DMS79 (cell line): ENCODE measurements at places on chromosomes 1 and 21.

DNA sequence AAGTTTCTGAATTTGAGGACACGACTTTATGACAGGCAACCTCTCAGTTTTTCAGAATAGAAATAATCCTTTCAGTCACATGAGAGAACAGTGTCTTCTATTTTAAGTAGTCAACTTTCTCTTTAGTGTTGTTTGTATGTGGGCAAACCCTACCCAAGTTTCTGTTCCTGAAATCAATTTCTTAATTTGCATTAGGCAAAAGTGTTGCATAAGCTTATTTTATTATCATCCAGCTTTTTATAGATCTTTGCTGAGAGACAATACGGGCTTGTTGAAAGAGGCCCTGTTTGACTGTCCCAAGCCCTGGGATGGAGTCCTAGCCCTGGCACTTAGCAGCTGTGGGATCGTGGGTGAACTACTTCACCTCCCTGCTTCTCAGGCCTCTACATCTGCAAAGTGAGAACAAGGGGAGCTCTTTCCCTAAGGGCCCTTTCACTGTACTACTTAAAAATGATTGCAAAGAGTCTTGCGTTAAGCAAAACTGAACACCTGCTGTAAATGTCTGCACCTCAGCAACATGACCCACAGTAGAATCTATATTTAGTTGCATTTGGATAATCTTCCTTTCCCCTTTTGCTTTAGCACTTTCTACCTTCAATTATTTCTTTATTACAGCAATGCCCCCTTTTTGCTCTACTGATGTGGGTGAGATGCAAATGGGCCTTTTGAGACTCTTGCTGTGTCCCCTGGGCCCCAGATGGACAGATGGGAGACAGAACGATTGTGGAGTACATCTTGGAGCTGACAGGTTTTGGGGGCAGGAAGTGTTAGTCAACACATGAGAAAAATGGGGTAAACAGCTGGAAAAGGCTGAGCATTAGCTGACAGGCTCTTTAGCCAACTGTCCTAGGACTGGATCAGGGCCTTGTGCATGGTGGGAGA, 41.0 kb upstream of the SCAF4 start:
- no peak for DNase-seq

- no peak for DNase-seq
Observed at GRCh38 chr1:224923726-224924125, 5.7 kb upstream of the DNAH14 start.

- no peak for DNase-seq
Observed at GRCh38 chr1:113701429-113701828, 57.9 kb downstream of the PHTF1 start.

GRCh38 chr1:39819091-39819812, 30.6 kb upstream of the BMP8B start:
- no peak for DNase-seq

DNA sequence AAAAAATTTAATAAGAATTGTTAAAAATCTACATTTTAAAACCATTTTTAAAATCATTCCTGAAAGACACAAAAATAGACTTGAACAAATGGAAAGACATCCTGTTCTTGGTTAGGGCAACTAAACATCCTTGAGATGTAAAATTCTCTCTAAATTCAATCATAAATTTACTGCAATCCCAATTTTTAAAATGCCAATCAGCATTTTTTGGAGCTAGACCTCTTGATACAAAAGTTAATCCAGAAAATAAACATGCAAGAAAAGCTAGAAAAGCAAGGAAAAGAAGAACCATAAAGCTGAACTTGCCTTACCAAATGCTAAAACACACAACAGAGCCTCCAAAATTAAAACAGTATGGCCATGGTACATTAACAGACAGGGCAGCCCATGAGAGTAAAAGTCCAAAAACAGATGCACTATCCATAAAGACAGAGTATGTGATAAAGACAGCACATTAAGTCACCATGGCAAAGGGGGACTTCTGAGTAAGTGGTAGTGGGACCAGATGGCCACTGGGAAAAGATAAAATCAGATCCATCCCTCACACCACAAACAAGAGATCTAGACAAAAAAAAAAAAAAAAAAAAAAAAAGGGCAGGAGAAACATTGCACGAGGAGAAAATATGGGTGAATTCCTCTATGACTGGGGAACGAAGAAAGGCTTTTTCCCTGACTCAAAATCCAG, 51.4 kb downstream of the NPHP4 start:
- no peak for DNase-seq

- DNase-seq: no peak
Observed at GRCh38 chr1:172895050-172895460, 155.7 kb downstream of the TNFSF18 start.

DNA sequence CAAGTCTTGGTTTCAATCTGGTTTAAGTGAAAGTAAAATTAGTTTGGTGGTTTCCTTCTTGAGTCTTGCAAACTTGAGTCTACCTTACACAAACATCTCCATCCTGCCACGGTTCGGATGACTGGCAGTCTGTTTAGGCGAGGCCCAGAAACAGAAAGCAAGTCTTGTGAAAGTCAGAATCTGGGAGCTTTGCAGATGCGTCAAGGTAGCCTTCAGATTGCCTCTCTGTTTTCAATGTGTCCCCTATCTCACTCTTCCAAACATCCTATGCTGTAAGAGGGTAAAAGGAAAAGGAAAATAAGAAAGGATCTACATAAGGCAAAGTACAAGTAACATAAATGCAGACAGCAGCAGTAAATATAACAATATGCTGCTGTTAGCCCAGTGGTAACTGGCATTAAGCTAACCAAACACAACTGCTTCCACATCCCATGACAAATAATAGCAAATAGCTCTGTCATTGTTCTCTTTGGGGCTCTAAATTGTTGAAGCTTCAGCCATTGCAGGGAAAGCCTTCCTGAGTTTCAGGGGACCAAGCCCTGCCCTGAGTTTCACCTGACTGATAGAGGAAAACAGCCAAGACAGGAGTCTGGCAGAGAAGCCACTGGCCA, 26.2 kb upstream of the C1orf105 start:
- no peak for DNase-seq

- DNase-seq: no peak
Observed at GRCh38 chr21:30839304-30839703, 9.7 kb upstream of the KRTAP7-1 start.
